Activated naive CD8-positive, alpha-beta T cell treated with anti-CD3 and anti-CD28 coated beads for 36 hours (primary cell): ENCODE measurements at places on chromosomes 2 and 18.

DNA sequence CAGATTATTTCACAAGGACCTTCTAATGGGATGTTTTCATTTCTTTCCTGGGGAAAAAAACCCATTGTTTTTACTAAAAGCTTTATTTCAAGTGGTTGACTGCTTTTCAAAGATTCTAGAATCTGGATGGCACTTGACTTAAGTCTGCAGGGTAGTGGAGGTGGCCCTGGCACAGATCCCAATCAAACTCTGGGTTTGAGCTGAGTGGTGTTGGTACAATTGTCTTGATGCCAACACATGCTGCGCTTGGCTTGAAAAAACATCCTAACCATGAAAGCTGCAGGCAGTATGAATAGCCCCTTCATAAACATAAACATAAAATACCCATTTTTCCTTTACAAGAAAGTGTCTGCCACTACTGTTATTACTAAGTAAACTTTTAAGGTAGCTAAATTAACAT is 3.6 kb downstream of the PAPOLG start:
- peaks cover 41% of the 10 kb centered on the region for H3K4me1 ChIP-seq
- no peak overlapping the region for H3K27ac ChIP-seq

- DNase-seq: no peak
- H3K4me1 ChIP-seq: no peaks in the 10 kb centered on the region
- no peak overlapping the region for H3K4me3 ChIP-seq
- H3K27me3 ChIP-seq: peaks cover 2% of the 10 kb centered on the region
- H3K36me3 ChIP-seq: no peaks in the 10 kb centered on the region
Observed at GRCh38 chr2:33212151-33212550, 264.3 kb upstream of the RASGRP3 start.

- H3K4me1 ChIP-seq: peaks cover 6% of the 10 kb centered on the region
- no peaks in the 10 kb centered on the region for H3K27me3 ChIP-seq
- no peak overlapping the region for H3K27ac ChIP-seq
- H3K4me3 ChIP-seq: no peak overlapping the region
- H3K36me3 ChIP-seq: peaks cover 9% of the 10 kb centered on the region
Observed at GRCh38 chr2:219155054-219155644, 5.5 kb downstream of the NHEJ1 start.

- no peak for DNase-seq
- no peak overlapping the region for H3K4me3 ChIP-seq
- no peaks in the 10 kb centered on the region for H3K36me3 ChIP-seq
Observed at GRCh38 chr2:208978946-208979345, 444.9 kb upstream of the MAP2 start.

DNA sequence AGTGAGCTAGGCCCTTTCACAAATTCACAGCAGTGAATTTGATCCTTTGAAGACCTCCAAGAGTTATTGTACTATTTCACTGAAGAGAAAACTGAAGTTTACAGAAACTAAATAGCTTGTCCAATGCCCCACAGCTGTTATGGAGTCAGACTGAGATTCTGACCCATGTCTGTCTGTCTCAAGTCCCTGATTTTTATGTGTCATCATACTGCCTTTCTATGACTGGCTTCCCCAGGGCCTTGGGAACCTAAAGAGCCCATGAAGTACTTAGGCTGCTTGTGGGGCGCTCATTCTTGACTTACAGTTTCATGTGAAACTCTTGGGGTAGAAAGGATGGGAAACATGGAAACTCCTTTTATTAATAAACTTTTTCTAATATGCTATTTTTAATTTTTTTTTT is 107.7 kb downstream of the ATL2 start:
- H3K4me1 ChIP-seq: peaks cover 7% of the 10 kb centered on the region
- H3K27ac ChIP-seq: no peak overlapping the region
- no peak overlapping the region for H3K4me3 ChIP-seq
- H3K36me3 ChIP-seq: no peaks in the 10 kb centered on the region
- no peak for DNase-seq

GRCh38 chr2:237660381-237660900 is 33.1 kb downstream of the LRRFIP1 start:
- no peak overlapping the region for H3K27ac ChIP-seq
- H3K27me3 ChIP-seq: no peaks in the 10 kb centered on the region
- peaks cover 2% of the 10 kb centered on the region for H3K36me3 ChIP-seq
- peaks cover 11% of the 10 kb centered on the region for H3K4me1 ChIP-seq
- no peak overlapping the region for H3K4me3 ChIP-seq

DNA sequence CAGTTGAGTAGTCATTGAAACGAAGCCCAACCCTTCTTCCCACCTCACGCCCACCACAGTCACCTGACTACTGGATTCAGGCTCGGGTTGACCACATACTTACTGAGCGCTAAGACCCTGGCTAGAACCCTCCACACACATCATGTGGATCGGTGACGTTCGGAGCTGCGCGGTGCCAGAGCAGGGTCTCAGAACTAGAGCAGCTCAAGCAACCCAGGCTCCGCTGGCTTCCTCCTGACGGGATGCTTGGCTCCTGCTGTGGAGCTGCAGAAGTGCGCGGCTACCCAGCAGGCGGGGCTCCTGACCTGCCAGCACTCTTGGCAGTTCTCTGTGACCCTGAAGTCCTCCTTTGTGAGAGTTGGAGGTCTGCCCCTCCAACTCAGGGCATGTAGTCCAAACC is 90.6 kb upstream of the MBOAT2 start:
- H3K36me3 ChIP-seq: no peaks in the 10 kb centered on the region
- no peak overlapping the region for H3K27ac ChIP-seq
- H3K27me3 ChIP-seq: peaks cover 43% of the 10 kb centered on the region
- DNase-seq: no peak
- peaks cover 4% of the 10 kb centered on the region for H3K4me1 ChIP-seq

- peaks cover 4% of the 10 kb centered on the region for H3K27me3 ChIP-seq
- no peaks in the 10 kb centered on the region for H3K36me3 ChIP-seq
Observed at GRCh38 chr2:128505575-128506526, 187.2 kb upstream of the HS6ST1 start.

DNA sequence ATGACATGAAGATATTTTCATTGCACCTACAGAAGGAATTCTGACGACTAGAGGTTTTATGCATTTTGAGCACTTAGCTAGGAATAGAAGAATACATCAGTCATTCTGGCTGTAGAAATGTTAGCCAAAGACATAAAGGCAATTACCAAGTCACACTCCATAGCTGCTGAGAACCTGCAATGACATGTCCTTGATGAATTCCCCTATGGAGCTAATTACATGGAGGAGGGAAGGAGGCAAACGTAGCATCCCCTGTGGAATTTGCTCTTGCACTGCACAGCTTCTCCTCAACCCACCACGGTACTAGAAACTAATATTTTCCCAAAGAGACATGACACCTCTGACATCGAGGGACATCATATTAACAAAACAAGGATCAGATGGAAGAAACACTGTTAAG is 174.0 kb upstream of the SESTD1 start:
- no peak overlapping the region for H3K27ac ChIP-seq
- H3K4me3 ChIP-seq: no peak overlapping the region
- no peaks in the 10 kb centered on the region for H3K4me1 ChIP-seq
- DNase-seq: no peak

DNA sequence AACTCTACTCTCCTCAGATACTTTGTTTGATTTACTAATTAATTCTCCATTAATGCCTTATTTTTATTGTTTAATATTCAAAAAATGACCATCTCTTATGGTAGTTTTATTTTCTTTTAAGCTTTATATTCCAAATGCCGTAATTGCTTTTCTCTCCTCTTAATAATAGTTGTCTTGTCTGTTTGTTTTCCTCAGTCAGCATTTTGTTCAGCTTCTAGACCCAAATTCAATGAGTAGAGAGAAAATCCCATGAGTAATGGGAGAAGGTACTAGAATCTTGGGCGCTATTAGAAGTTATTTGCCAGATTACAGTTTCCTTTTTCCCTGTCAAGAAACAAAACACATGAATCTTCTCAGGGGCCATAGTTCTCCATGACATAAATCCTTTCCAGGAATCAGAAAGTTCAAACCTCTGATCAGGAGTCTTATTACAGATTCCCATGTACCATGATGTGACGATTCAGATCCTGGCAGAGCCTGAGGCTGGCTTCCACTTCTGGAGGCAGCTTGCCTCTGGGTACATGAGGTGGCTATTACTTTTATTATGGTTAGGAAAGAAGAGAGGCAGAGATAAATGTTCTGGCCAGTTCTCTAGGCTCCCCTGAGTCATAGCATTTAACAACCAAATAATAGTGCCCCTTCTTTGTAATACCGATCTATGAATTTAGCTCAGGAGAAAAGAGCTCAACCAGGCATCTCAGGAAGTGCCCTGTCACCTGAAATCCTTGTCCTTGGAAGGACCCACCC is 485.1 kb upstream of the SETBP1 start:
- H3K27me3 ChIP-seq: peaks cover 3% of the 10 kb centered on the region
- no peak overlapping the region for H3K4me3 ChIP-seq
- no peak for DNase-seq
- no peaks in the 10 kb centered on the region for H3K36me3 ChIP-seq
- no peak overlapping the region for H3K27ac ChIP-seq
- H3K4me1 ChIP-seq: no peaks in the 10 kb centered on the region

- H3K27me3 ChIP-seq: no peaks in the 10 kb centered on the region
- H3K4me3 ChIP-seq: no peak overlapping the region
- H3K36me3 ChIP-seq: no peaks in the 10 kb centered on the region
- DNase-seq: no peak
- no peak overlapping the region for H3K27ac ChIP-seq
Observed at GRCh38 chr2:129762386-129763189, 216.9 kb upstream of the RAB6C start.

- no peaks in the 10 kb centered on the region for H3K36me3 ChIP-seq
- no peaks in the 10 kb centered on the region for H3K27me3 ChIP-seq
- H3K4me3 ChIP-seq: no peak overlapping the region
- no peaks in the 10 kb centered on the region for H3K4me1 ChIP-seq
Observed at GRCh38 chr2:40394597-40394996, 57.3 kb downstream of the SLC8A1 start.

- H3K27ac ChIP-seq: no peak overlapping the region
- DNase-seq: no peak
- no peaks in the 10 kb centered on the region for H3K36me3 ChIP-seq
Observed at GRCh38 chr18:35807811-35808335, 164.6 kb upstream of the RMP24 start.

DNA sequence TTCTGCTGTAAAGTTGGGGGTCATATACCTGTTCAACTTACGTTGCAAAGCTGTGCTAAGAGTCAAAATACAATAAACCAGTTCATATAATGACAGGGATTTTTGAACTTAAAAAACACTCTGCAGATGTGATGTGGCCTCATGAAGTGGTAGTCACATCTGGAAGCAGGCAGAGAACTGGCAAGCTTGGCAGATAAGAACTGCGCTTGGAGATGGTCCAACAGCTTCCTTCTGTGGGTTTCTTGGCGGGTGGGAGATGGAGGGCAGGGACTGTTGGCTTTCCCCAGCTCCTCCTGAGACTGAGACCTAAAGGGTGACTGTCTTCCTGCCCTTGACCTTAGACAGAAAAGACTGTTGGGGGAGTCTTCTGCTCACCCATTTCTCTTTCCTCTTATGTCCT is 140.4 kb downstream of the CTIF start:
- H3K27ac ChIP-seq: no peak overlapping the region
- no peak for DNase-seq
- H3K4me1 ChIP-seq: peaks cover 4% of the 10 kb centered on the region
- H3K27me3 ChIP-seq: no peaks in the 10 kb centered on the region

DNA sequence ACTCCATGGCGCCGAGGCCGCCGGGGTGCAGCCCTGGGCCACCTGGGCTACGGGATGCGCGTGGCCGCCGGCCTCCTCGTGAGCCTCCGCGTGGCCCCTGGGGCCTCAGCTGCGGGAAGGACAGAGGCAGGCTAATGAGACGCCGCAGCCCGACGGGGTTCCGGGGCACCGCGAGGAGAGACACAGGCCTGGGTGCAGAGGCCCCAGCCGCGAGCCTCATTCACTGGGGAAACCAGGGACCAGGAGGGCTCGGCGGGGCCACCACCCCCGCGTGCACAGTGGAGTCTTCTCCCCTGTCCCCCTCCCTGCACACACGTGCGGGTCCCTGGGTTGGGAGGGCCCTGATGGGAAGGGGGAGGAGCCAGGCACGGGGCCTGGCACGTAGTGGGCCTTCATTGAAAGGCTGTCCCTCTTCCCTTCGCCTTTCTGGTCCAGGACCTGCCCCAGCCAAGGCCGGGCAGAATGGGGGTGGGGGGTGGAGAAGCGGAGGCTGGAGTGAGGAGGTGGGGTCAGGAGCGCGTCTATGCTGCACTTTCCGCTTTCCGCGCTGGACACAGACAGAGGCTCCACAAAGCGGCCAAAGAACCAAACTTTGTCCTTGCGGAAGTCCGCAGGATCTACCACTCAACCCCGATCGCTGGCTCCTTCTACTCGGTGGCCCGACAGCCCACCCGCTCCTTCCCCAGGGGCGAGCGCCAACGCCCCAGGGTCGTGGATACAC is 9.1 kb downstream of the ALPP start:
- no peak overlapping the region for H3K27ac ChIP-seq
- no peaks in the 10 kb centered on the region for H3K36me3 ChIP-seq
- H3K27me3 ChIP-seq: peaks cover 59% of the 10 kb centered on the region

GRCh38 chr18:24923138-24923537 is 428.8 kb downstream of the ZNF521 start:
- H3K27me3 ChIP-seq: no peaks in the 10 kb centered on the region
- H3K4me3 ChIP-seq: no peak overlapping the region
- DNase-seq: no peak
- H3K4me1 ChIP-seq: no peaks in the 10 kb centered on the region
- H3K27ac ChIP-seq: no peak overlapping the region

- peaks cover 1% of the 10 kb centered on the region for H3K27me3 ChIP-seq
- no peak overlapping the region for H3K4me3 ChIP-seq
- DNase-seq: no peak
- H3K36me3 ChIP-seq: no peaks in the 10 kb centered on the region
Observed at GRCh38 chr2:222179592-222179991, 119.2 kb downstream of the PAX3 start.

DNA sequence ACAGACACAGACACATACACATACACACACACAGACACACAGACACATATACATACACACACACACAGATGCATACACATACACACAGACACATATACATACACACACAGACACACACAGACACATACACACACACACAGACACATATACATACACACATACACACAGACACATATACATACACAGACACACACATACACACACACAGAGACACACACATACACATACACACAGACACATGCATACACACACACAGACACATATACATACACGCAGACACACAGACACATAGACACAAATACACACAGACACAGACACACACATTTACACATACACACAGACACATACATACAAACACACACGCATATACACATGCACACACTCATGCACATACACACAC is 81.5 kb upstream of the ARL4C start:
- no peak overlapping the region for H3K4me3 ChIP-seq
- DNase-seq: no peak
- H3K27ac ChIP-seq: no peak overlapping the region
- peaks cover 4% of the 10 kb centered on the region for H3K27me3 ChIP-seq

GRCh38 chr18:8681196-8681595 is 24.2 kb upstream of the MTCL1 start:
- DNase-seq: no peak
- no peaks in the 10 kb centered on the region for H3K36me3 ChIP-seq
- H3K4me1 ChIP-seq: no peaks in the 10 kb centered on the region
- no peak overlapping the region for H3K27ac ChIP-seq
- H3K4me3 ChIP-seq: no peak overlapping the region
